GM23338 (cell line): ENCODE measurements at places on chromosomes 16 and 17. TPM values are rescaled to one million over a fixed set of nuclear protein-coding genes. Genes with fewer than 3 reads are reported as not detected.

GRCh38 chr17:49036270-49036626, 39.1 kb downstream of the IGF2BP1 start:
- no peak overlapping the region for H3K4me3 ChIP-seq
- no peak for DNase-seq
- H3K27ac ChIP-seq = no peak overlapping the region
- peaks cover 58% of the 10 kb centered on the region for H3K36me3 ChIP-seq
- H3K27me3 ChIP-seq = no peaks in the 10 kb centered on the region

GRCh38 chr16:9270424-9270823, 179.0 kb downstream of the HAPSTR1 start:
- H3K27ac ChIP-seq = no peak overlapping the region
- no peak for DNase-seq
- no peaks in the 10 kb centered on the region for H3K27me3 ChIP-seq
- H3K4me1 ChIP-seq = no peaks in the 10 kb centered on the region
- H3K4me3 ChIP-seq = no peak overlapping the region
- no peaks in the 10 kb centered on the region for H3K36me3 ChIP-seq

DNA sequence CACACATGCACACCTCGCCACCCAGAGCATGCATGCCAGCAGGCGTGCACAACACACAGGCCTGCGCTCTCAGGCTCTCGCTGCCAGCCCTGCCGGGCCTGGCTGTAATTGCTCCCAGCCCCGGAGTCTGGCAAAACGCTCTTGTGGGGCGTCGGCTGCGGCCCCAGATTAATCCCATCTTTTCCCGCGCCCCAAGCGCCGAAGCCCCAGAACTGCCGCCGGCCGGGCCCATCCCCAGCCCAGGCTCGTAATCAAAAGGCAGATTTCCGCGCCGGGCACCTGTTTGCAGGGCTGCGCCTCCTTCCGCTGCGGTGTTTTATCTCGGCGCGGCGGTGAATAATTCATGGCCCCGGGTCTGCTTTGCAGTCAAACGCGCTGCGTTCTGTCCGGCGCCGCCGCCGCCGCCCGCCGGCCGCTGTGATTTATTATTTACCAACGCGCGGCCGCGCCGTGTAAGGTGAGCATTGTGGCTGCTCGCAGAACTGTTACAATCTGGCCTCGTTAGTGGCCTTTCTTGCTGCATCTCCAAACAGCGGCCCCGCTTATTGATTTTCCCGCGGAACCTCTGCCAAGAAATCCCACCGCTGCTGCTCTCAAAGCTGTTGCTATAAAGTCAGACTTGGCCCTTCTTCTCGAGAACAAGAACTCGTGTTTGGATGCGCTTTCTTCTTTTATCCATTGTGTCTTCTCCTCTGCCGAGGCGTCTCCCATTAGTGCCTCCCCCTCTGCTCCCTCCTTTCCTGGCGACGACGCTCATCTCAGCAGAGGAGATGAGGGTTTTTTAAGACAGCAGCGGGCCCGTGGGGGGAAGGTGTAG, 126.1 kb downstream of the IRX5 start:
- DNase-seq = peak; percentile 95
- H3K36me3 ChIP-seq = no peaks in the 10 kb centered on the region
- H3K4me1 ChIP-seq = peaks cover 10% of the 10 kb centered on the region; the same call in 1 of the 2 replicates
- H3K27me3 ChIP-seq = peaks cover 33% of the 10 kb centered on the region
- H3K4me3 ChIP-seq = peak overlapping the region; percentile 69

DNA sequence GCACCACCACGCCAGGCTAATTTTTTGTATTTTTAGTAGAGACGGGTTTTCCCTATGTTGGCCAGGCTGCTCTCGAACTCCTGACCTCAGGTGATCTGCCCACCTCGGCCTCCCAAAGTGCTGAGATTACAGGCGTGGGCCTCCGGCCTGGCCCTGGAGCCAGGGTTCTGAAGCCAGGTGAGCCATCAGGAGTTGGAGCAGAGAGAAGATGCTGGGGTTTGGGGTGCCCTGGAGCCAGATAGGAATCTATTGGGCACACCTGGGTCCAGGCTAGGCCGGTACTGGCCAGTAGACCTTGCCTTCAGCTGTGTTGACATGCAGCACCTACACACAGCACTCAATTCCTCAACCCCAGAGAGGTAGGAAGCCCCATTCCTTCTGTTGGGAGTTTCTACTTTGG, 5.4 kb upstream of the CD300A start:
- no peaks in the 10 kb centered on the region for H3K36me3 ChIP-seq
- H3K4me1 ChIP-seq = peaks cover under 1% of the 10 kb centered on the region; the same call in 1 of the 2 replicates
- no peak overlapping the region for H3K27ac ChIP-seq

DNA sequence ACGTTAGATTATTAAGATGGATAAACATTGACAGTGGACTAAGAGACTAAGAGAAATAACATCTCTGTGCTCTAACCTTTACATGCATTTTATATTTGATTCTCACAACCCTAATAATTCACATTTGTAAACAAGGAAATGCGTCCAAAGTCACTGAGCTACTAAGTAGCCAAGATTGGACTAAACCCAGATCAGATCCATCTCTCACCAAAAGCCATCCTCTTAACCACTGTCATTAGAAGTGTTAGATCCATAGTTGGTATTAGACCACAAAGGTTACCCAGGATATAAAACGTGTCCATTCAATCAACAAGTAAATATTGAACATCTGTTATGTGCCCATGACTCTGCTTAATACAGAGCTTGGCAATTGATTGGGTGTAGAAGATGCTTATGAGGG, 5.2 kb downstream of the HSD17B2 start:
- H3K4me1 ChIP-seq = no peaks in the 10 kb centered on the region
- no peak for DNase-seq
- no peak overlapping the region for H3K27ac ChIP-seq

DNA sequence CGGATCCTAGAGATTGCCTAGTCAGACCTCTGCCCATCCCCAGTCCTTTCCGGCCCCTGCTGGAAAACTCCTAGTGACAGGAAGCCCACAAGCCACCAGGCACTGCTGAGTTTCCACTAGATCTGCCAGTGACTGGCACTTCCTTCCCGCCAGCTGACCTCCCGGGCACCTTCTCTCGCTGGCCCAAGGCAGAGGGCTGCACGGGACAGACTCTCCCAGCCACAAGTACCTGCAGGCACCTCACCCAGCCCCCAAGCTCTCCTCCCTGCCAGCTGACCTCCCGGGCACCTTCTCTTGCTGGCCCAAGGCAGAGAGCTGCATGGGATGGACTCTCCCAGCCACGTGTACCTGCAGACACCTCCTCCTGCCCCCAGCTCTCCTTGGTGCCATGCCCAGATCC, 66.3 kb upstream of the DOC2B start:
- no peak overlapping the region for H3K27ac ChIP-seq
- H3K36me3 ChIP-seq = no peaks in the 10 kb centered on the region
- no peaks in the 10 kb centered on the region for H3K4me1 ChIP-seq
- DNase-seq = no peak

DNA sequence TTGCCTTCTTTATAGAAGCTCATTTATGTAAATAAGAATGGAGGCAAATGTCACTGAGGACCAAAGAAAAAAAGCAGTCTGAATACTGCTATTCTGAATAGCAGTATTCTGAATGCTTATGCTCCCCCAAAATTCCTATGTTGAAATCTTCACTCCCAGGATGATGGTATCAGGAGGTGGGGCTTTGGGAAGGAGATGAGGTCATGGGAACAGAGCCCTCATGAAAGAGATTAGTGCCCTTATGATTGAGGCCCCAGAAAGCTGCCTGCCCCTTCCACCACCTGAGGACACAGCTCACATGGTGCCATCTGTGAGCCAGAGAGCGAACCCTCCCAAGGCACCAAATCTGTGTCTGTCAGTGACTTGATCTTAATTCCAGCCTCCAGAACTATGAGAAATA, 28.8 kb downstream of the HEATR6 start:
- H3K36me3 ChIP-seq = peaks cover 49% of the 10 kb centered on the region
- no peak overlapping the region for H3K27ac ChIP-seq
- no peaks in the 10 kb centered on the region for H3K4me1 ChIP-seq

DNA sequence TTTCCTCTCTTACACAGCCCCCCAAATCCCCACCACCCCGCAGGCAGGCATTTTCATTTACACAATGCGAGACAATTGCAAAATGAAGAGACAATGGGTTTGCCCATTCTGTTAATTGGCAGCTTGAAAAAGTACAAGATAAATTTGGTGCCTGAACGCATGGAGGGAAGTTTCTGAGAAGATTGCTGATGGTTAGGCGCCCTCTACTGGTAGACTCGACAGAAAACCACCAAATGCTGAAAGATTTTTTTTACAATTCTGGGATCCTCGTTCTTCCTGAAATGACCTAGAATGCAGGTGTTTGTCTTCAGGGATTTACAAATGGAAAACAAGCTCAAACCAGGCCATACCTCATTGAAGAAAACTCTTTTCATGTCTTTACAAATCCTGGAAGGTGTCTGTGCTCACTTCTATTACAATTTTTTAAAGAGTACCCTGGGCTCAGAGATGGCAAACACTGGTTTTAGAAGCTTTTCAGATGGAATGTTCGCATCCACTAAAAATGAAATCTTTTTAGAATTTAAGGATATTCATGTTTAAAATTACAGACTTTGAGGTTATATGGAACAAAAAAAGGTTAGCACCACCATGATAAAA, 338.5 kb downstream of the PMP22 start:
- H3K4me3 ChIP-seq = no peak overlapping the region
- no peaks in the 10 kb centered on the region for H3K36me3 ChIP-seq

- no peak for DNase-seq
- H3K27ac ChIP-seq = no peak overlapping the region
- H3K4me3 ChIP-seq = no peak overlapping the region
- no peaks in the 10 kb centered on the region for H3K27me3 ChIP-seq
Observed at GRCh38 chr17:1730326-1731193, 6.1 kb downstream of the WDR81 start.

DNA sequence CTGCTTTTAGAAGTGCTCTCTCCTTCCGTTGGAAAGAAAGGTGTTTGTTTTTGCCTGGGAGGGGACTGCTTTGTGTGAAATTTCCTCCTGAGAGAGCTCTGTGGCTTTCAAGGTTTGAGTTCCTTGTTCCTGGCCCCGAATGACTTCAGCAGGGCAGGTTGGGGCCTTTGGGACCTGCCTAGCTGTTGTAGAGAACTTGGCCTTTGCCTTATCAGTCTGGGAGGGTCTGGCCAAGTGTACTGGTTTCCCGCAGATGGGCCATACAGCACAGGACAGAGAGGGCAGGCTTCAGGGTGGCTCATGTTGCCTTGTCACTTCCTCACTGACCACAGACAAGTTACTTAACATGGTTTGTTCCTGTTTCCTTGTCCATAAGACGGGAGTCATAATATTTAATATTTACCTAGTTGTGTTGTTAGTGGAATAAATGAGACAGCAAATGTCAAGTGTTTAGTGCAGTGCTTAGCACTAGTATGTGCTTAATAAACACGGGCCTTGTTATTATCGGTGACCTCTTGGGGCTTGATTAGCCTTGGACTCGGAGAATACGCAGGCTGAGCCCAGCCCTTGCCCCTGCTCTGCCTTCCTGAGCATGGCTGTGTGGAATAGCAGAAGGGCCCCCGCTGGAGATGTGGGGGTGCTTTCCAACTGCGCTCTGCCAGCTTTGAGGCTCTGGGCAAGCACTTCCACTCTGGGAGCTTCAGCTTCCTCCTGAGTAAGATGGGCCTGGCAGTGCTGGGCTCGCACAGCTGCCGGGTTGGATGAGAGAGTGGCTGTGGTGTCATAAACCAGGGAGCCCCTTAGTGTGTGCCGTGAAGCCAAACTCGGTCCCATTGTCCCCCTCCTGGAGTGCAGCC, 6.6 kb downstream of the PRSS8 start:
- peaks cover 24% of the 10 kb centered on the region for H3K4me1 ChIP-seq
- 0 out of 2 replicates have a peak overlapping the region, but pooled peaks have one; percentile 72 for H3K27ac ChIP-seq
- DNase-seq = no peak

GRCh38 chr17:68863091-68863652, 92.0 kb downstream of the ABCA8 start:
- 0 out of 2 replicates have a peak, but pooled peaks cover 6% of the 10 kb centered on the region for H3K36me3 ChIP-seq
- no peaks in the 10 kb centered on the region for H3K4me1 ChIP-seq
- H3K4me3 ChIP-seq = no peak overlapping the region
- DNase-seq = no peak
- H3K27ac ChIP-seq = no peak overlapping the region

DNA sequence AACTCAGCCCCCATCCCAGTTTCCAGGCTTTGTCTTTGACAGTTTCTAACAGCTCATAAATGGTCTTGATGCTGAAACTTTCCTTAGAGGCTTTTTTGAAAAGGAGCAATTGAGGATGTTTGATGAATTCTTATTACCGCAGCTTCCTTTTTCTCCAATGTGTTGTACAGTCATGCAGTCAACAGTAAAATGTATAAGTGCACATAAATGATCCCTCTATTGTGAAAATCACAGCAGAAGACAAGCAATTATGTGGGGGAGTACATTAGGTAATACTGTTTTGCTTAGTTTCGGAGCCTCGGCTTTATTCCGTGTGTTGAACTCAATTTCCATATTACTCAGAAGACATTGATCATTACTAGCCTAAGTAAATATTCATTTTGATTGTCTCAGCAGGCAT, 673.7 kb downstream of the CDH8 start:
- no peaks in the 10 kb centered on the region for H3K27me3 ChIP-seq
- H3K4me1 ChIP-seq = no peaks in the 10 kb centered on the region
- H3K27ac ChIP-seq = no peak overlapping the region
- no peak overlapping the region for H3K4me3 ChIP-seq
- no peak for DNase-seq

DNA sequence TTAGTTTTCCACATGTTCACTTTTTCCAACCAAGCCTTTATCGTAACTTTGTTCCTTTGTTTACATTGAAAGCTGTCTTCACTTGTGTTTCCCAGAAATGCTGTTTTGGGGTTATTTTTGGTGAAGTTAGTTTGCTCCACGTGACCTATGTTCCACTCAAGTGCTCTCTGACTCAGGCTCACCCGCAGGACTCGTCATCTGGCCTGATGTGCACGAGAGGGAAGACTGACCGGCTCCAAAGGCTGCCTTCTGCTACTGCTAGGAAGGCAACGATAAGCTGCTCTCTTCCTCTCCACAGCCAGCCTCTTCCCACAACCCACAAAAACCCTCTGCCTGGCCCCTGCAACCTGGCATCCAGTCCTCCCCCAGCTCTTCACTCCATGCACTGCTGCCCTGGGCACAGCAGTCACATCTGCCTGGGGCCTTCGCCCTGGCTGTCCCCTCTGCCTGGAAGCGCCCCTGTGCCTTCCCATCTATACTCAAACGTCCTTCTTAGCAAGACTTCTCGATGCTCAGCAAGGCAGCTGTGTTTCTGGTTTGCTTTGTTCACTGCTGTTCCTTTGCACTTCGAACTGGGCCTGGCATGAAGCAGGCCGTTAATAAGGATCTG, 28.0 kb downstream of the ZCCHC14 start:
- no peak for DNase-seq
- H3K27me3 ChIP-seq = no peaks in the 10 kb centered on the region

GRCh38 chr16:27028591-27029110, 38.1 kb upstream of the C16orf82 start:
- no peak for DNase-seq
- no peaks in the 10 kb centered on the region for H3K27me3 ChIP-seq
- H3K4me1 ChIP-seq = no peaks in the 10 kb centered on the region
- H3K4me3 ChIP-seq = no peak overlapping the region
- H3K27ac ChIP-seq = no peak overlapping the region
- no peaks in the 10 kb centered on the region for H3K36me3 ChIP-seq

GRCh38 chr17:66432411-66432957, 130.1 kb downstream of the PRKCA start:
- H3K4me1 ChIP-seq = peaks cover 11% of the 10 kb centered on the region
- H3K27me3 ChIP-seq = no peaks in the 10 kb centered on the region
- DNase-seq = no peak
- no peaks in the 10 kb centered on the region for H3K36me3 ChIP-seq
- H3K4me3 ChIP-seq = no peak overlapping the region

The PRAC2 gene
- not detected in 2 replicates for total RNA-seq

The ABCA10 gene
- not detected in 2 replicates for total RNA-seq

The TOM1L1 gene
- 58.0 and 68.0 TPM in 2 replicates for total RNA-seq

The CACNG3 gene
- 0.12 TPM in 1 of 2 replicates, not detected in the other for total RNA-seq

The ZNF668 gene
- total RNA-seq = 13.1 and 20.6 TPM in 2 replicates

The ZNF768 gene
- total RNA-seq = 34.6 and 43.0 TPM in 2 replicates

The RND2 gene
- 20.8 and 22.9 TPM in 2 replicates for total RNA-seq

The TTLL6 gene
- 1.9 and 2.3 TPM in 2 replicates for total RNA-seq

The CCL4 gene
- total RNA-seq = not detected in 2 replicates

The GCGR gene
- 0.17 and 0.31 TPM in 2 replicates for total RNA-seq

The SF3B3 gene
- 289 and 316 TPM in 2 replicates for total RNA-seq

The KRTAP9-2 gene
- total RNA-seq = not detected in 2 replicates
